ENCODE measurements at places on chromosomes 11 and 22.

DNA sequence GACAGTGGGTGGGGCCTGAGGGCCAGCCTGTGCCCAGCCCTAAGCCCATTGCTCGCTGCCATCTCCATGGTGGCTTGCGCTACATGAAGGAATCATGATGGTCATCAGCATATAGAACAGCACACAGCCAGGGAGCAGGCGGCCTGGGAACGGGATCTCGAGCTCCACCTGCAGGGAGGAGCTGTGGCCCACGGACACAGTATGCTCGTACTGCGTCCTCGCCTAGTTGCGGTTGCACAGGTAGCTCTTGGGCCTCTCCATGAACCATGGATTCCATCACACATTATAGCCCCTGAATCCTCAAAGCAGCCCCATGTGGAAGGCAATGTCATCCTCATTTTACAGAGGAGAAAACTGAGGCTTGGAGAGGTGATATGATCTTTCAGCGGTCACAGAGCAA, 15.1 kb downstream of the SEC14L4 start:
- no peak for DNase-seq

- no peak for DNase-seq
Measured at GRCh38 chr11:6646918-6647679, 8.5 kb downstream of the DCHS1 start.

DNA sequence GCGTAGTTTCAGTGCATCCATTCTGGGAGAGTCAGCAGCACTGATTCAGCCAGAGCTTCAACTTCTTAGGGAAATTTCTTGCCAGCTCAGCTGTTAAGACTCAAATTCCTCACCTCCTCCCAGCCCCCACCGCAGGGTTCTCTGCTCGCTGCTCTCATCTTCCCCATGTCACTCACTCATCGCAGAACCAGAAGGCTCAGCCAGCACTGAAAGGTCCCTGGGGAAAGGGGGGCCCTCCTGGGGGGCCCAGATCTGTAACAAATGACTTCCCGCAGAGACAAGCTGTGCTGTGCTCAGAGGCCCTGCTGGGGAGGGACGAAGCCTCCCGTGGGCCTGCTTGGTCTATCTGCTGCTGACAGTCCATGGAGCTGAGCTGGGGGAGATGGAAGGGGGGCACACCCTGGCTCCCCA, 220.6 kb downstream of the NTM start:
- no peak for DNase-seq

DNA sequence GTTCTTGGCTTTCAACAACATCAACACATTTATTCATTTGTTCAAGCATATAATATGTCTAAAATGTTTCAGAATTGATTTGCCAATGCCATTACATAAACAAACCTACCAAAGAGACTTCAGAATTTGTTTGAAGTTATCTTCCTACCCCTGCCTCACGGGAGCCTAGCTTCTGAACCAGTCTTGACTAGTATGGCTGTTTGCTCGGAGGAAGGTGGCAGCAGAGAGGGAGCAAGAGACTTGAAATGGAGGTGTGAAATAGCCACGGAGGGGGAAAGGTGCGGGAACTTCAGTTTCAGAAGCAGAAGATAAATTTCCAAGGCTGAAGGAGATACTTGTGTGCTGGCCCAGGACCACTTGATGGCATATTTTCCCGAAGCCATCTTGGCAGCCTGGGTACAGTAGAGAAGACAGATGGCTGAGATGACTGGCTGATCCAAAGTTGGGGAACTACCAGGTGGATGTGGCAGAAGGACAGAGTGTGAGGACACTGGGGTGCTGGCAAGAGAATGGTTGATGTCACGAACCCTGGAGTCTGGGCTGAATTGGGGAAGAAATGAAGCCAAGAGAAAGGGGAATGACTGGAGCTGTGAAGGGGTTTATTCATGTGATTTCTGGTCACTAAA, 14.0 kb upstream of the MTCH2 start:
- no peak for DNase-seq

All from stimulated activated CD8-positive, alpha-beta memory T cell treated with anti-CD3 and anti-CD28 coated beads, Interleukin-12 subunit alpha, Interleukin-12 subunit beta, amount 100 ng/mL, for 4 hours (primary cell).